ENCODE measurements at places on chromosomes 4 and X.
A peak's percentile ranks its signal among the peaks of the same experiment; 100 is the strongest.

DNA sequence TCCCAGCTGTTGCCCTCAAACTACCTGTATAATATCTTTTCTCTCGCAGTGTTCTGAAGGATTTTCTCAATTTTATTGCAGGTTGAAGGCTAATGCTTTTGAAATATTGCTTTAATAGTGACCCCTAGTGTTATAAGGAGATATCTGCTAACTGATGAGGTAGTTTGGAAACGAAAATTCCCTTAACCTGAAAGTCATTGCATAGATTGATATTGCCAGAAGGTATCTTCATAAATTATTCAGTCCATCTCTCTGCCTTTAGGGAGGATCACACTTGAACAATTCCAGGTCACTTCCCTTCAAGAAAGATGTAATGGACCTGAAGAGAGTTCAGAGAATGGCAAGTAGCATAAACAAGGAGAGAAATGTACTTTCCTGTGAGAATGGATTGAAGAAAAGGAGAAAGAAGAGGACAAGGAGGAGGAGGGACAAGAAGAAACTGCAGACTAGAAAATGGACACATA, 44.1 kb downstream of the TIGD4 start:
- DNase-seq, result peak; percentile 57

GRCh38 chr4:188130355-188130754, 8.9 kb upstream of the TRIML1 start:
- DNase-seq, result no peak

DNA sequence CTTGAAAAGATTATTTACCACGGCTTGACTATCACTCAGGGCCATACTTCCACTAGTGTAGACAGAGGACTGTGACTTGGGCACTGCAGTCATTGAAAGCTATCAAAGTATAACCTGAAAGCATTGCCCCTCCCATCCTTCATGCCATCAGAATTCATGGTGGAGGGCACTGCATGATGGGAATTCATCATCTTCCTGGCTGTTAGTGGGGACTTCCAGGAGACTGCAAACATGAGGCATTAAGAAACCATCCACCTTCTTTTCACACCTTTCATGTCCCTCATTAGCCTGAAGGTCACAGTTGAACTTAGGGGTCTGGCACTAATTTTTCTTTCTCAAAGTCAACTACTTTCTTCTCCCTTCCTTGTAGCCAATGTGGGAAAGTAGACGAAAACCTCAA, 25.8 kb downstream of the VSIG4 start:
- DNase-seq, result no peak

DNA sequence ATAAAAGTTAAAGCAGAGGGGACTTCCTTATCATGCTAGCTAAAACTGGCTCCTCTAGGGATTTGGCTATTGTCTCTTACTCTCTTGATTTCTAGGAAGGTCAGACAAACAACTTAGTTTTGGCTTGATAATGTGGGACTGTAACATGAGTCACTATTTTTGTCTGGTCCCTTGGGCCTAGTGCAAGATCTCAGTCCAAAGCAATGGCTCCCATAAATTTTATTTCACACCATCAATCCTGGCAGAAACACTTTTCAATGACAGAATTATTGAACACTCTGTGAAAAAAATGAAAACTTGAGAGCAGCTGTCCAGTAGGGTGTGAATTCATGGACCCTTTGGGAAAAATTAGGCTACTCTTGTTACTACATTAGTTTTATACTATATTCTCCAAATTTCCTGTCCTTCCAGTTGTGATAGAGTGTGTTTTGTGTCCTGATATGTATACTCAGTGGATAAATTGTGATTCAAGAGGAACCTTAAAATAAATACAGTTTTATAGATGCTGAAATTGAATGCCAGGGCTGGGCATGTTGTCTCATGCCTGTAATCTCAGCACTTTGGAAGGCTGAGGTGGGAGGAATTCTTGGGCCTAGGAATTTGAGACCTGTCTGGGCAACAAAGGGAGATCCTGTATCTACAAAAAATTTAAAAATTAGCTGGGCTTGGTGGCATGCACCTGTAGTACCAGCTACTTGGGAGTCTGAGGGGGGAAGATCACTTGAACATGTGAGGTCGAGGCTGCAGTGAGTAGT, 10.8 kb upstream of the SNCA start:
- no peak for DNase-seq

DNA sequence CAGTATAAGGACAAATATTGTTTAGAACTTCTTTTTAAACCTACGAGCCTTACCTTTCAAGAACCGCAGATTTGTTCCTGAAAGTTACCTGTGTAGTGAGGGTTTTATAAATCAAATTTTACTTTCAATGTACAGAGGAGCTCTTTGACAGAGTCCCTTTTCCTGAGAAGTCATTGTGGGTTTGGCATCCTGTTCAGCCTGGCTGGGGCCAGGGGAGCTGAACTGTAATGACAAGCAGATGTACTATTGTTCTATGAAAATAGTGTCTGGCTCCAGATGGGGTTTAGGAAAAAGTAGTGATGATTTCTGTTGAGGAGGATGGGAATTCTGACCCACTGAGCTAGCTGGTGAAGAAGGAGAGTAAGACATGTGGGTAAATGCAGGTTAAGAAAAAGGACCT, 196.2 kb upstream of the PGRMC2 start:
- DNase-seq, result no peak

DNA sequence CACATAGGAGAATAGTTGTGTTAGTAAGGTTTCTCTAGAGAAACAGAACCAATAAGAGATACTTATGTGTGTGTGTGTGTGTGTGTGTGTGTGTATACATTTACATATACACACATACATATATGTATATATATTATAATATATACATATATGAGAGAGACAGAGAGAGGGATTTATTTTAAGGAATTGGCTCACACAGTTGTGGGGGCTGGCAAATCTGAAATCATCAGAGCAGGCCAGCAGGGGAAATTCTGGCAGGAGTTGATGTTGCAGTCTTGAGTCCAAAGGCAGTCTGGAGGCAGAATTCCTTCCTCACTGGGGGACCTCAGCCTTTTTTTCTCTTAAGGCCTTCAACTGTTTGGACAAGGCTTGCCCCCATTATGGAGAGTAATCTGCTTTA, 38.6 kb upstream of the NHS start:
- no peak for DNase-seq
